ENCODE measurements at places on chromosomes 6 and 20. TPM values are rescaled to one million over a fixed set of nuclear protein-coding genes. Genes with fewer than 3 reads are reported as not detected.

The TSPYL1 gene
- 49.9 TPM for total RNA-seq

The CBLN4 gene
- total RNA-seq = not detected

The SASH1 gene
- 27.6 TPM for total RNA-seq

The EYA2 gene
- total RNA-seq = 0.49 TPM

Data from cardiac ventricle fibroblast (primary cell).